ENCODE measurements at places on chromosomes 13 and 19.

DNA sequence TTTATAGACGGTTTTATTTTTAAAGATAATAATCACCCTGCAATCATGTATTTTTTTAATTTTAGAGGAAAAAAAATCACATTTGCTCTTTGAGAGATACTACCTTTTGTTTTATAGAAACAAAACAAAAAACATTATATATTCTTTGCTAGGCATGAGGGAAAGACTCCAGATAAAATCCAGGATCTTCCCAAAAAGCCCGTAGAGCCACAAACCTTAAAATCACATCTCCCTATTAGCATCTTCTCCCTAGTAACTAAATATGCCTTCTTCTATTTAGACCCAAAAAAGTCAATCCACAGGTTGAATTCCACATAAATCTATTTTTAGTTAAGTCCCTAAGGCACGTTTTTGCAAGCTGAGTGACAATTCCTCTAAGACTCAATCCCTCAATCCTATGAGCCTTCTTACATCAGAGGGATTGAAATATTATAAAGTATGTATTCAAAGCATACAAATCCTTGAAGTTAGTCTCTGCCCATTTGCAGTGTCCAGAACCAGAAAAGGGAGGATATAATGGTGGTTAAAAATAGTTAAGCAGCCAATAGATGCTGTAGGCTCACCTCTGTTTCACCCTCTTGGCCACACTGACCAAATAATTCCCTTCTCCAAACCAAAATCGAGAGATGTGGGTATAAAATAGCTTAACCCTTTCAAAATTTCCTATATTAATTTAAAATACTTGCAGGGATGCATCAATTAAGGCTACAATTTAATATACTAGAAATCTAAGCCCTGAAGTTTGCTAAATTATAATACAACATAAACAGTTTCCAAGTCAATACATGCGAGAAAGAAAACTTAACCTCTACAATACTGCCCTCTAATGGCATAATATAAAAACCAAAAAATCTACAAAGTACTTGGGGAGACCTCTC is 64.0 kb downstream of the SERP2 start:
- DNase-seq: peak; percentile 49

GRCh38 chr19:17091758-17092333 is 16.3 kb downstream of the MYO9B start:
- peak; percentile 81 for DNase-seq

DNA sequence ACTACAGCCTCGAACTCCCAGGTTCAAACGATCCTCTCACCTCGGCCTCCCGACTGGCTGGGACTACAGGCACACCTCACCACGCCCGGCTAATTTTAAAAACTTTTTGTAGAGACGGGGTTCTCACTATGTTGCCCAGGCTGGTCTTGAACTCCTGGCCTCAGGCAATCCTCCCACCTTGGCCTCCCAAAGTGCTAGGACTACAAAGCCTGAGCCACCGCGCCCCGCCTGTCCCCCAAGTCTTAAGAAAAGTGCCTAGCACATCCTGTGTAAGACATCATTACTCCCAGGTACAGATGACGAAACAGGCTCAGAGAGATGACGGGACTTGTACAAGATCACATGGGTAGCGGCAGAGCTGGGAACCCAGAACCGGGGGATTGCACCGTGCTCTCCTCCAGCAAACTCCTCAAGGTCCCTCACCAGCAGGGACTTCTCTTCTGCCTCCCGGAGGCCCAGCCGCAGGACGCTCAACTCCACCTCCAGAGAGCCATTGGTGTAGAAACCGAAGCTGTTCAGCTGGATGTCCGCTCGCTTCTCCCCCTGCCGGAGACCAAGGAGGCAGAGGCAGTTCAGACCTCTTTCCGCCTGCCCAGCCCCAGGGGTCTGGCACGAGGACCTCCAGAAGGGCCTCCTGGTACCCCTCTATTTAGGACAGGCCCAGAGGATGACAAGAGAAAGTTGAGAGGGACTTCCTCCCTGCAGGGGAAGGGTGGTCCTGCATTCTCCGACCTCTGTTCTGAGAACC is 1.0 kb downstream of the GPR108 start:
- peak; percentile 91 for DNase-seq

DNA sequence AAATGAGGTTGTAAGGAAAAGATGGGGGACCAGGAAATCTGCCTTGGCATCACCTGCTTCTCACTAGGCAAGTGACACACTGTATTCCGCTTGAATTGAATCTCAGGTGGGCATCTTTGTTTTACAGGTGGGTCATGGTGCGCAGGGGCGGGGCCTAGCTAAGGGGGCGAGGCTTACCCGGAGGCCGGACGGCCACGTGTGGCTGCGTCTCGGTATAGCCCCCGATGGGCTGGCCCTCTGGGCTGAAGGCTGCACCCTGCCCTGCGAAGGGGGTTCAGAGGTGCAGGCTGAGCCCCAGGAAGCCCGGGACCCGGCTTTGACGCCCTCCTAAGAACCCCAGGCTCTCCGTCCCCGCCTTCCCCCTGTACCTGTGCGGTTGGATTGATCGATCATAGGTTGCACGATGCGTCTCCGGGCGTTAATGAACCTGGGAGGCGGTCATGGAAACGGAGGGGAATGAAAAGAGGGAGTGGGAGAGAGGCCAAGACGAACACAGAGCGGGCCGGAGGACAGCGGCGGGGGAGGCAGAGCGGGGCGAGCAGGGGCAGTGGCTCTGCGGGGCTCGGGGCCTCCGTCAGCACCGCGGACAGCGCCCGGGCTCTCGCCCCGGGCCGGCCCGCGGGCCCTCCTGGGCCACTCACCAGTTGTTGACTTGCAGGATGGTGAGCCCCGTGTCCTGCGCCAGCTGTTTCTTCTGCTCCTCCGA is 12.5 kb downstream of the MEIS3 start:
- no peak for DNase-seq

- DNase-seq: no peak
Measured at GRCh38 chr13:59677430-59677829, 486.3 kb downstream of the DIAPH3 start.

GRCh38 chr19:29873024-29873800 is 61.4 kb downstream of the CCNE1 start:
- no peak for DNase-seq

DNA sequence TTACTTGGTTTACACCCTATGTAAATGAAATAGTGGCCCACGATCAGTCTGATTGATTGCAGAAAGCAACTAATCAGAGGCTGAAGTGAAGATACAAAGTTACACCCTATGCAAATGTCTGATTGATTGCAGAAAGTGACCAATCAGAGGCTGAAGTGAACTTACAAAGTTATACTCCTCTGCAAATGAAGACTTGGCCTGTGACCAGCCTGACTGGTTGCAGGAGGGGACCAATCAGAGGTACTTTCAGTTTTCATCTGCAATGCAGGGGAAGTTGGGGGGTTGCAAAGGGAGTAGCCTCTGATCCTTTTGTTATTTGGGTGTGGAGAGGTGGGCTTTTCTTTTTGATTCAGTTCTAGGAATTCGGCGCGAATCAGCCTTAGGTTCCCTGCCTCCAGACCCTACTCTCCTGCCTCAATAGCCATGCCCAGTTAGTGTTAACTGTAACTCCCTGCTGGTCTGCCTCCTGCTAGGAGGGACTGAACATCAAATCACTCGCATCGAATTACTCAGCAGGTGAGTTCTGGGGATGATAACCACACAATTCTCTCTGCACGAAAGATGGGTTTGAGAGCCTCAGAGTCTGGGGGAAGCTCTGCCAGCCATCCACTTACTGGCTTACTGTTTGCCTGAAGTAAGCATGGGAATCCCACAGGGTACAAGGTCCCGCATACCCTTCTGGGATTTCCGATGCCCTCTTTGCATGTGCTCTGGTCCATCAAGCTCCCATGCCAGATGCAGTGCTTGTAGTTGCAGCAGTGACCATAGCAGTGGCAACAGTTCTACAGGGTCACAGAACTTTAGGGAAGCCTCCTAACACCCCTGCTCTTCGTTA is 7.5 kb downstream of the ARL11 start:
- peak; percentile 49 for DNase-seq

DNA sequence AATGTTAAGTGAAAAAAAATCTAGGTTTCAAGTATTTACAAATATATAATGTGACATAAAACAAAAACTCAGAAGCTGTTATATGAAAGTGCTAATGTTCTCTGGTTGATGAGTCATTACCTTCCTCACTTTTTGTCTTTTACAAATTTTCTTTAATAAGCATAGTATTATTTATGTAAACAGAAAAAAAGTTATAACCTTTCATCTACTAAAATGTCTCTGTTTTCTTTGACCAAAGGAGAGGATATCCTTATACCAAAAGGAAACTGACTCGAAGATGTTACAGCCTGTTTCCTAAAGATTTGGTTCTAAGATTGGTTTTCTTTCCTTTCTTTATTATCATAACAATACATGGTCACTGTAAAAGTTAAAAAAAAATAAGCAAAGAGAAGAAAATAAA is 38.0 kb downstream of the RCBTB2 start:
- no peak for DNase-seq

GRCh38 chr13:99133230-99133629 is 67.4 kb upstream of the UBAC2 start:
- no peak for DNase-seq

DNA sequence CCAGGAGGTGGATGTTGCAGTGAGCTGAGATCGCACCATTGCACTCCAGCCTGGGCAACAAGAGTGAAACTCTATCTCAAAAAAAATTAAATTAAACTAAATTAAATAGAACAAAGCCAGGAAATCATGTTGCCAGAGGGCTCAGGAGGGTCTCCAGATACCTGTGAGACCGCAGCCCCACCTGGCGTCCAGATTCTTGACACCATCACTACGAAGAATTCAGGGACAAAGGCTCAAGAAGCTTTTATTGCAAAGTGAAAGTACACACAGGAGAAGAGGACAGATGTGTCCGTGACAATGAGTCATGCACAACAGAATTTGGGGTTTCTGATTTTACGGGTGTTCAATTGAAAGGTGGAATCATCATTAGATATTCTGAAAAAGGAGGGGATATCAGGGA is 76.6 kb downstream of the STOML3 start:
- DNase-seq: no peak

GRCh38 chr13:39107561-39107960 is 69.3 kb downstream of the NHLRC3 start:
- no peak for DNase-seq

DNA sequence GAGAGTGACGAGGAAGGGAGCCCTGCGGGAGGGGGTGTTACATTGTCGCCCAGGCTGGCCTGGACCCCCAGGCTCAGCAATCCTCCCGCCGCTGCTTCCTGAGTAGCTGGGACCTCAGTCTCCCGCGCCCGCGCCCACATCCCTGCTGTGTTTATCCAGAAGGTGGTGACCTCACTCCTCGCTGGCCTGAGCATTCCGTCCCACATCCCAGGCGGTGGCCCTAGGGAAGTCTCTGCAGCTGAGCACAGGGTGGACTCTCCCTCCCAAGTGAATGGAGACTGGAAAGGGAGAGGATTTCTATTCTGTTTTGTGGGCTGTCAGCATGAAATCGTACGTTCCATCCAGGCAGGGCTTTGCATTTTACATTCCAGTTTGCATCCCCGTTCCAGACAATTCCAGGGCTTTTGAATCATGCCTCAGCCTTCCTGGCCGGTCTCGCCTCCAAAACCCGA is 401 bp upstream of the ZNF765 start:
- no peak for DNase-seq

DNA sequence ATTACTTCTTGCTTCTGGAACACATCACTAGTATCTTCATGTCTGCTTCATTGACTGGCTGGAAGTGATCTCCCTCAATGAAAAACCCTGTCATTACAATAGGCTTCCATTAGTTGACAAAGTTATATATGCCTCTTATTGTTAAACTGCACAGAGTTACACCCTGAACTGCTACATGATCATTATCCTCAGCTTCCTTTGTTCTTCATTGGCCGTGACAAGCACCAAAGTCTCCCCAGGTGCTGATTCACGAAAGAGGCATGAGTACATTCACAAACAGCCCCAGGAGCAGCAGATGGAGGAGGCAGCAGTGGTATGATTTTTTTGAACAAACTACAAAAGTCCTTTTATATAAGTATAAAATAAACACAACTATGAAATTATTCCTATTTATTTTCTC is 51.4 kb downstream of the VWA8 start:
- no peak for DNase-seq

DNA sequence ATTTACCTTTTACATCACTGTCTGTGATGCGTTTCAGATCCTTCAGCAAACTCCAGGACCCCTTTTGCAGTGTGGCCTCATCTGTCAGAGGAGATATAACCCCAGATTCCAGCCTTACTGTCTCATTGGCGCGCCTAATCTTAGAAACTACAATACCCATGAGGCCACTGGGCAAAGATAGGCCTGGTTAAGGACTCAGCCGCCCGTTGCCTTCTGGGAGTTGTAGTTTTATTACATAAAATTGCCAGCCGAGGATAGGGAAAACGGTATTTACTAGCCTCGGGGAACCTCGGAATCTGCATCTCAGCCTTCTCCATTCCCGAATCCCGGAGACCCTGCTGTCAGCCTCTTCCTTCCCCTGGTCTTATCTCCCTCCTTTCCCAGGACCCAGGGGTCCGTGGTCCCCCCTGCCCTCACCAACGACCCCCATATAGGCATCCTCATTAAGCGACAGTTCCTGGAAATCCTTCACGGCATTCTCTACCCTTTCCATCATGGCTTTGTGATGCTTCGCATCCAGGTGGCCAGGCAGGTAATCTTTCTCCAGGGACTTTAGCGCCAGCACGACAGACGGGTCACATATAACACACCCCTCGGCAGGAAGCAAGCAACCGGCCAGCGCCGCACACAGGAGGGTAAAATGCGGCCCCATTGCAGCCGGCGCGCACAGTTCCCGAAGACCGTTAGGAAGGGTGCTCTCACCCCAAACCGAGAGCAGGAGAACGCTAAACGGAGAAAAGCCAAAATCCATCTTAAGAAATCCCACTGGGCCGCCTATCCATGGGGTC is 1.3 kb downstream of the IZUMO1 start:
- DNase-seq: peak; percentile 73

GRCh38 chr19:42149447-42150202 is 17.4 kb upstream of the POU2F2 start:
- DNase-seq: no peak

GRCh38 chr19:3753631-3754410 is 7.7 kb downstream of the APBA3 start:
- DNase-seq: no peak

GRCh38 chr19:18833849-18834643 is 2.3 kb downstream of the UPF1 start:
- DNase-seq: no peak

- peak; percentile 62 for DNase-seq
Measured at GRCh38 chr13:49098771-49099512, 121.2 kb upstream of the MLNR start.

GRCh38 chr19:3123088-3123721 is 12.6 kb upstream of the GNA15 start:
- no peak for DNase-seq

- DNase-seq: no peak
Measured at GRCh38 chr13:29059800-29060199, 239.7 kb downstream of the MTUS2 start.
